NCI-H460 (cell line): ENCODE measurements at places on chromosomes 3 and 15. TPM values are rescaled to one million over a fixed set of nuclear protein-coding genes. Genes with fewer than 3 reads are reported as not detected.

The ALDH1A2 gene
- not detected in 2 replicates for total RNA-seq

The CD276 gene
- 30.2 and 32.8 TPM in 2 replicates for total RNA-seq

DNA sequence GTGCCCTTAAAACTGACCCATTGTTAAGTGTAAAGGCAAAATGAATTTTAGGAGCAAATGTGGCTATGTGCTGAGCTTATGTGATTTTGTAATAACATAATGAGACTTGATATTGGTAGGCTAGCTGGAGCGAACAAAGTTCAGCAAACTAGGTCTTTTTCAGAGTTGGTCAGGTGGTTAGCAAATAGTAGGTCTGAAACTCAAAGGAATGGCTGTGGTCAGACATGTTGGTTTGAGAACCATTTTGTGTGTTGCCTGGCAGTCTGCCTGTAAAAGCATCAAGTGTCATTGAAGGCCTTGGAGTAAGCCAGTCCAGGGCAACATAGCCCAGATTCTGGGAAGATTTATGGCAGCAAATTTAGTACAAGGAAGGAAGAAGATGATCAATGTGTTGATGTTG is 16.4 kb downstream of the FBXO22 start:
- DNase-seq = no peak

The P4HTM gene
- total RNA-seq = 43.0 and 45.8 TPM in 2 replicates

The CA12 gene
- 29.6 and 33.0 TPM in 2 replicates for total RNA-seq

DNA sequence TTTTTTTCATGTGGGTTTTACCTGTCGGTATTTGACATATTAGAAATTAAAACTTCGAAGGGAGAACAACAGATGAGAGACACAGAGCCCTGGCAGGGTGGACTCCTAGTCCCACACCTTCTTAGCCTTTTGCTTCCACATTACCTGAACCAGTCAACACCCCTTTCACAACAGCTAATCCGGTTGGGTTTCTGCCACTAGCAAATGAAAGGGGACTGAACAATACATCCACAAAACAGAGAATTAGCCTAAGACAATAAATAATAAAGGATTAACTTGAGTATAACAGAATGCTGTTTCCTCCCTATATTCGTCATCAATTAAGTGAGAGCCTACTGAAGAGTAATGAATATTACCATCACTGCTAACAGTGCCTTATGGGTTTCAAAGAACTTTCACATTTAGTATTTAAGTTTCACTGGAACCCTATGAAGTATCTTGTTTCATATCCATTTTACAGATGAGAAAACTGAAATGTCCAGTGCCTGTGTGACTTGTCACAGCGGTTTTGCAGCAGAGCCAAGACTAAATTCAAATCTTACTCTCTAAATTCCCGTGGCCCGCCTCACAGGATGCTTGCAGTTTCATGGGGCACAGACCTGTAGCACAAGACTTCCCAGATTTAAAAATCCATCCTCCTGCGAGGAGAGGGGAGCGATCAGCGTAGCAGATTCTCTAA is 1.0 kb upstream of the RAB8B start:
- no peak for DNase-seq

The CD86 gene
- not detected in 2 replicates for total RNA-seq

The BTLA gene
- not detected in 2 replicates for total RNA-seq

GRCh38 chr15:38893925-38894242 is 329.3 kb upstream of the RASGRP1 start:
- DNase-seq = no peak
